ENCODE measurements at places on chromosomes 5 and 9. TPM values are rescaled to one million over a fixed set of nuclear protein-coding genes. Genes with fewer than 3 reads are reported as not detected.

- no peaks in the 10 kb centered on the region for H3K36me3 ChIP-seq
- no peaks in the 10 kb centered on the region for H3K4me1 ChIP-seq
- DNase-seq: no peak
- H3K27me3 ChIP-seq: no peaks in the 10 kb centered on the region
- H3K27ac ChIP-seq: no peak overlapping the region
- H3K4me3 ChIP-seq: no peak overlapping the region
Measured at GRCh38 chr5:27797220-27797619, 758.8 kb upstream of the CDH9 start.

DNA sequence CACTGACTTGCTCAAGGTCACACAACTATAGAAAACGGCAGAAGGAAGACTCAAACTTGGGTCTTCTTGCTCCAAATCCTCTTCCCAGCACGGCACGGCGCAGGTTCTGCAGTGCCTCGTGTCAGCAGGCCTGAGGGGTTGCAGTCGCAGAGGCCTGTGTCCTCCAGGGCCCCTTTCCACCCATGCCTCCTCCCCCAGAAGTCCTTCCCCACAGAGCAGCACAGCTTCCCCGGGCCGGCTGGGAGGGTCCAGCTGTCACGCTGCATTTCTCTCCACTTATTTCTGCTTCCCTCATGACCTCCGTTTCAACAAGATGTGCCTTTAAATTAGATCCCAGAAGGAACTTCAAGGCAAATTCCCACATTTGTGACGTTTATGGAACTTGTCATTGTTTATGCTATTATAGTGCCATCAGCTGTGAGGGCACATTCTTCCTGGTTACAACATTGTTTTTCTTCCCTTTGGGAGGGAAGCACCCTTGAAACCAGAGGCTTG lies 148.4 kb downstream of the C5orf15 start:
- H3K4me3 ChIP-seq: no peak overlapping the region
- H3K4me1 ChIP-seq: no peaks in the 10 kb centered on the region
- no peaks in the 10 kb centered on the region for H3K27me3 ChIP-seq
- H3K36me3 ChIP-seq: no peaks in the 10 kb centered on the region

- H3K4me3 ChIP-seq: no peak overlapping the region
- H3K27ac ChIP-seq: no peak overlapping the region
- H3K4me1 ChIP-seq: no peaks in the 10 kb centered on the region
- H3K36me3 ChIP-seq: no peaks in the 10 kb centered on the region
- no peak for DNase-seq
Measured at GRCh38 chr5:149770236-149770635, 40.1 kb downstream of the PPARGC1B start.

Gene PCDHB6
- total RNA-seq: 2.0 TPM

Measured in kidney (tissue), 22 donors.